ENCODE measurements at places on chromosomes 16 and 17. TPM values are rescaled to one million over a fixed set of nuclear protein-coding genes. Genes with fewer than 3 reads are reported as not detected.

DNA sequence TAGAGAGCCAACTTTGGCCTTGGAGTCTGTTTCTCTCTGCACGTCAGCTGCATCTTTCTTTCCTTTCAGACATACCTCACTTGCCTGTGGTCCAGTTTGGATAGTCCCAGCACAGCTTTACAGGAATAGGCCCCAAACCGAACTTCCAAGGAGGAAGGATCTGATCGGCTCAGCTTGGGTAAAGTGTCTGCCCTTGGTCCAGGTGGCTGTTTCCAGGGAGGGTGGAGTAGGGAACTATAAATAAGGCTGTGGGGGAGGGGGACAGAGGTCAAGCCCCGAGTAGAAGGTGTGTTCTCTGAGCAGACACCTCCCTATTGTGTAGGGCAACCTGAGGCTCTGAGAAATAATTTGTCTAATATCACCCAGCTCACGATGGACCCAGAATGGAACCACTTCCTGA is 29.2 kb upstream of the NKD1 start:
- H3K27me3 ChIP-seq, result no peaks in the 10 kb centered on the region
- H3K36me3 ChIP-seq, result no peaks in the 10 kb centered on the region
- H3K27ac ChIP-seq, result no peak overlapping the region
- no peak for DNase-seq
- H3K4me1 ChIP-seq, result no peaks in the 10 kb centered on the region
- H3K4me3 ChIP-seq, result no peak overlapping the region

GRCh38 chr17:37142294-37142896 is 193.6 kb downstream of the AATF start:
- no peaks in the 10 kb centered on the region for H3K4me1 ChIP-seq
- H3K27ac ChIP-seq, result no peak overlapping the region
- no peak overlapping the region for H3K4me3 ChIP-seq

DNA sequence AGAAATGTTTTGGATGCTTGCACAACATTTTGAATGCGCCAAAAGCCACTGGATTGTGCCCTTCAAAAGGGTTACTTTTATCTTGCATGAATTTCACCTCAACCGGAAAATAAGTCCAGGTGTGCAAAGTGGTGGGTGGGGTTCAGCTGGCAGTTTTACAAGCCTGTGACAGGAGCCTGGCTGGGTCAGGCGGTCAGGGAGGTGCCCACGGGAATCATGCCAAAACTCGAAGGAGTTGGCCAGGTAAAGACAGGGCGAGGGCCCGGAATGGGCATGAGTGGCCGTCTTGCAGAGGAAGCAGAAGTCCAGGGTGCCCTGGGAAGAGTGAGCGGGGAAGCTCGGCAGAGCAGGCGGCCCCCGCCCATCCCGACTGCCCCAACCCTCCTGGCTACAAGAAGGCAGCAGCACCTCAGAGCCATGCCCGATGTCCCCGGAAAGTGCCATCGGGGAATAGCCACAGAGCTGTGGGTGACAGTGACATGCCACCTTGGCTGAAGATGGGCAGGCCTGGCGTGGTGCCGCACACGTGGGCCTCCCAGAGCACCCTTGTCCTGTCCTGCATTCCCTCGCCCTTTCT is 19.1 kb upstream of the CACNG1 start:
- H3K27ac ChIP-seq, result no peak overlapping the region
- H3K27me3 ChIP-seq, result no peaks in the 10 kb centered on the region
- peak; percentile 93 for DNase-seq
- H3K4me1 ChIP-seq, result no peaks in the 10 kb centered on the region
- no peak overlapping the region for H3K4me3 ChIP-seq

- peak; percentile 58 for DNase-seq
- H3K27me3 ChIP-seq, result peaks cover 44% of the 10 kb centered on the region
- H3K4me1 ChIP-seq, result peaks cover 11% of the 10 kb centered on the region
- peak overlapping the region; percentile 43 for H3K4me3 ChIP-seq
- H3K27ac ChIP-seq, result no peak overlapping the region
These were observed 1.1 kb downstream of the MPP2 start for GRCh38 chr17:43905985-43906852.

DNA sequence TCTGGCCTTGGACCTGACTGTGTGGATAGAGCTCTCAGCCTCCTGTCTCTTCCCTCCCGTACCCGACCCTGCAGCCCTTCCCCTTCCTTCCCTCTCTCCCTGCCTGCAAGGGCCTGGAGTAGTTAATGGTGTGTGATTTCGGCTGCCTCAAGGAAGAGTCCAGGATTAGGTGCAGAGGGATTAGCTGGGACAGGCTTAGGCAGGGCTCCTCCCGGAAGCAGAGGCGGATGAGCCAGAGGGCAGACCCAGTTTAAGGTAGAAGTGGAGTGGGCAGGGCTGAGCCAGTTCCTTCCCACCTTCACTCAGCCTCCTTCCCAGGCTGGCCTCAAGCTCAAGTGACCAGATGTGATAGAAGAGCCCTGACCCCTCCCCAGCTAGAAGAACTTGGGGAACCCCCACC is 16.8 kb downstream of the GUCY2D start:
- H3K27me3 ChIP-seq, result peaks cover 6% of the 10 kb centered on the region
- DNase-seq, result no peak
- no peaks in the 10 kb centered on the region for H3K36me3 ChIP-seq
- no peak overlapping the region for H3K4me3 ChIP-seq
- H3K27ac ChIP-seq, result no peak overlapping the region

GRCh38 chr16:15701975-15702970 is 52.2 kb downstream of the NDE1 start:
- no peak for DNase-seq
- no peak overlapping the region for H3K27ac ChIP-seq

- no peaks in the 10 kb centered on the region for H3K36me3 ChIP-seq
- no peaks in the 10 kb centered on the region for H3K4me1 ChIP-seq
- no peak overlapping the region for H3K27ac ChIP-seq
- DNase-seq, result no peak
These were observed 109.9 kb downstream of the IRX5 start for GRCh38 chr16:55040366-55041086.

CIITA gene
- total RNA-seq, result 9.6 TPM

Data from colonic mucosa (tissue), 4 donors.